Activated CD8-positive, alpha-beta memory T cell treated with anti-CD3 and anti-CD28 coated beads for 1 hour (primary cell): ENCODE measurements at places on chromosomes 3 and 15.

- no peak for DNase-seq
Measured at GRCh38 chr3:61821823-61822251, 260.5 kb downstream of the PTPRG start.

GRCh38 chr3:48130321-48130904 lies 57.8 kb downstream of the CDC25A start:
- DNase-seq, result no peak

- no peak for DNase-seq
Measured at GRCh38 chr3:188187053-188187452, 33.1 kb downstream of the LPP start.

GRCh38 chr3:152316318-152316717 lies 47.6 kb downstream of the MBNL1 start:
- no peak for DNase-seq

DNA sequence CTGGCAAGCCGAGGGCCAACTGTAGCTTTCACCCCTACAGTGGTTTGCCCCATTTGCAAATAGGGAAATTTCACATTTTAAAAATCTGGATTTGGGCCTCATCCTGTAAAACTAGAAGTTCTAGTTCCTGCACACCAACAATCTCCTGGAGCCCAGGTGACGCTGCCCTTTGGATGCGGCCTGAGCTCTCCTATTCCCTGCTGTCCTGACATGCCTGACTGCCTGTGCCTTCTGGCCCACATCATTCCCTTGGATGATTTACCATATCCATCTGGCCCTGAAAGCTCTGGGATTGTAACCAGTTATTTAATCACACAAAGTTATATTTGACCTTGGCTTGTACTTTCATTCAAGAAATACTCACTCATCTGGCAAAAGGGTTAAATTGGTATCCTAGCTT lies 272.3 kb downstream of the ARRDC4 start:
- no peak for DNase-seq
